ENCODE measurements at places on chromosomes 12 and 14.

DNA sequence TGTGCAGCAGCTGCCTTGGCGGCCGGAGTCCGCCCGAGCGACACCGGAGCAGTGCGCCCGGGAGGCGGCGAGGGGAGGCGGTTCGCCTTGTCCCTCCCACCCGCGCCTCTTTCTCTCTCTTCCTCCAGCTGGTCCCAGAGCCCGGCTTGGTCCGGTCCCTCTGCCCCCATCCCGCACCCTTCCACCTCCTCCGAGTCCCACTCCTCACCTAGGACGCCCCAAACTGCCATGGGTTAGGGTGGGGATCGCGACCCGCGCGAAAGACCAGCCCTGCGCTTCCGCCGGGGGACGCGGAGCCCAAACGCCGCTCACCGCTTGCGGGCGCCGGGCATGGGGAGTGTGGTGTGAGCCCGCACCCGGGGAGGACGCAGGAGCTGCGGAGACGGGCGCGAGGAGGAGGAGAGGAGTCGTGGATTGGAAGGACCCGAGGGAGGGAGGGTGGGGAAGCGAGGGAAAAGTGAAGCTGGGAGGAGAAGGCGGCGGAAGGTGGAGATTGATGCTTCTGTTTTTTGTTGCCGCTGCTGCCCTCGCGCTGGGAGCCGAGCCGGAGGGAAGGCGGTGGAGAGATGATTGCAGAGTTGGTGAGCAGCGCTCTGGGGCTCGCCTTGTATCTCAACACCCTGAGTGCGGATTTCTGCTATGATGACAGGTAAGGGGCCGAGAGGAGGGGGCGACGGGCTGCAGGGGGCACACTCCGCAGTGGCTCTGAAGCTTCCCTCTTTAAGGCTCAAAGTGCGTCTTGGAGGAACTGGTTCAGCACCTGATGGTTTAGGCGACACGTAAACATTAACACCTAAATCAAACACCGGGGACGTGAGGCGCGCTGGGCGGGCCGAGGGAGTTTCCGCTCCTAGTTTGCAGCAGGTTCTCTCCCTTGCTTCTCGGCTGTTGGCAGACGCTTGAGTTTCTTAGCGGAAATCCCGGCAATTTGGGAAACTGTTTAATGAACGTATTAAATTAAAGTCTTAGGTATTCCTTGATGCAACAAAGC is 610 bp downstream of the TMTC2 start:
- peak; percentile 46 for DNase-seq

DNA sequence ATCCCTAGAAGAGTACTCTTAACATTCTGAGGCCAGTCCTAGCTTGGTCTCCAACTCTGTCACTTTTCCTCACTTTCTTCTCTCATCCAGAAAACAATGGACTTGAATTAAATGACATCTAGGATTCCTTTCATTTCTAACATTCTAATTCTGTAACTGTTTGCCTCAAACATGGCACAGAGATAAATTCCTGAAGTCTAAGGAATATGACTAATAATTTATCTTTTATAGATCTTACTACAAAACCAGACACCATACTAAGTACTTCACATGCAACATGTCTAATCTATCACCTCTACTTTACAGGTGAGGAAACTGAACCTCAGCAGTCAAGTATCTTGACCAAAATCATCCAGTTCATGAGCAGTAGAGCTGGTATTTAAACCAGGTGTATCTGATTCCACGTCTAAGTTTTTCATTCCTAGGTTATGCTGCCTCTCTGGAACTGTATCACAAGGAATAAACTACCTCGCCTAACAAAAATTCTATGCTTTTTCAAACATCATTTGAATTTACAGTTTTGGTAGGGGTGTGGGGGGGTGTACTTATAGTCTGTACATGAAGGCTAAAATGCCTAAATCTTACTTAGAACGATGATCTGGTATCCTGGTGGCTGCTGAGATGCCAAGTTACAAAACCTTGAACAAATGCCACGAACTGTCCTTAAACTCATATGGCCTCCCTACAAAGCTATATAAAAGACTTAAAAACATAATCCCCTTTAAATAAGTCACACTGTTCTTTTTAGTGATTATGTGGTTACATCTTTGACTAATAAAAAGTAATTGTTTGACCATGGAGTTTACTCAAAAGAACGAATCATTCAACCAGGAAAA is 41.6 kb downstream of the ATXN2 start:
- DNase-seq: no peak

DNA sequence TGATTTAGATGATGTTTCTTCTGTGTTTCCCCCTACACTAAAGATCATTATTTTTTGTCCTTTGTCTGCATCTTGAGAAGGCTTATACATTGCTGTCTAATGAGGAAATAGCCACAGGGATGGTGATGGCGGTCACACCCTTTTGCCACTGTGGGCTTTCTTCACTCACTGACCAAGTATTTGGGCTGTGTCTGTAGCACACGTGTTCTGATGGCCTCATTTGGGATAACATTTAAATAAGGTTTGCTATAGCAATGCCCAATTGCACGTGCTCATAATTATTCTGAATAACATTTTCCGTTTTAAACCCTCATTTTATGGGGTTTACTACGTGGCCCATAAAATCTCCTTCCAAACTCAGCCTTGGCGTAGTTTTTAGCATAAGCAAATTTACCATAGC is 230.3 kb upstream of the PRICKLE1 start:
- DNase-seq: no peak

GRCh38 chr12:108939594-108939993 is 59.7 kb downstream of the DAO start:
- no peak for DNase-seq

DNA sequence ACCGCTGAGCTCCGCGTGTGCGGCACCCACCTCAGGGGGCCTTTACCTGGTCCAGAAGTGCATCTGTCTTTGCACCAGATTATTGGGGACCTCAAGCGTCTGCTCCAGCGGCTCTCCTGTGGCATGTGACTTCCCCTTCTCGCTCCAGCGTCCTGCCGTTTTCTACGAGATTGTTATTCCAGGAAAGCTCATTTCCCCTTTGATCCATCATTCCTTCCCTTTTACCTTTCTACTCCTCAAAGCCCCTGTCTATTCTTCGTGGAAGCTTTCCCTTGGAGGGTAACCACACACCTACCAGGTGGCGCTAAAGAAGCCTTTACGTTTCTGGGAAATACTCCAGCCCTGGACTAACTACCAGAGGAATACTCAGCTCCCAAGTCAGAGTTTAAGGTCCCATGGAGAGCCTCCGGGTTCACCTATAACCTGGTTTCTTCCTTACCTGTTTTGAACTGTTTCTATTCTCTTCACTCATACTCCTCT is 1.5 kb downstream of the FKBP4 start:
- DNase-seq: no peak

DNA sequence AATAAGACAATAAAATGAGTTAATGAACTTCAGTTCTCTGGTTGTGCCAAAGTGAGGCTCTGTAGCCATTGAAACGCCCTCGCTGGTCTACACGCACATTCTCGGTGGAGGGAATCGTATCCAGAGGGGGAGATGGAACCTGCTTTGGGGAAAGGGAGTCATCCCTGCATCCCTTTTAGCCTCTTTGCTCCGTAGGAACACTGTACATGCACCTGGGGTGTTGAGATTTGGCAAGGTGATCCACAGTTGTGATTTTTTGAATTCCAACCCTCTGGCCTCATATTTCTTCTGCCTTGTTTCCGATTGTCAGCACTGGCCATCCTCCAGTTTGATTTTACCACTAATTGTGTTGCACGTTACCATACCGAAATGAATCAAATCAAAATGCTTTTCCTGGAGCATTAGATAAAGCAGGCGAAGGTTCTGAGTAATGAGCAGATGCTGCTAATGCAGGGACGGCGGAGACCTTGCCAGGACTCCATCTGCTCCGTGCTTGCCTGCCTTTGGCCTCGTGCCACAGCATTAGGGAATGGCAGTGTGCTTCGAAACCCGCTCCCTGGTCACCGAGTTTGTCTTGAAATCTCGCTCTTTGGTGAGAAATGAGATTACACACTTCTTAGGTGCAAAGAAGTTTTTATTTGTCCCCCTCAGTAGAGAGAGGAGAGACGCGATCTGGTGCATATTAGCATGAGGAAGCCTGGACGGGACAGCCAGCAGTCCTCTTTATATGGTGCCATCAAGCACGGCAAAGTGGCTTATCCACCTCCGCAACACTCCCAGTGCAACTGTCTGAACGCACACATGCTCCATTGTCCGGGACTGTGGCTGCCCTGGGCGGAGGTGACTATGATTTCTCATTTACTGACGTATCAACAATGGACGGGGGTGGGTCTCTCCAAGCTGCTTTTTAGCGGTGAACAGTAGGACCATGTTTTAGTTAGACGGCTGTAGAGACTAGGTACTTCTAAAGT is 59.1 kb downstream of the FBXW8 start:
- peak; percentile 53 for DNase-seq

DNA sequence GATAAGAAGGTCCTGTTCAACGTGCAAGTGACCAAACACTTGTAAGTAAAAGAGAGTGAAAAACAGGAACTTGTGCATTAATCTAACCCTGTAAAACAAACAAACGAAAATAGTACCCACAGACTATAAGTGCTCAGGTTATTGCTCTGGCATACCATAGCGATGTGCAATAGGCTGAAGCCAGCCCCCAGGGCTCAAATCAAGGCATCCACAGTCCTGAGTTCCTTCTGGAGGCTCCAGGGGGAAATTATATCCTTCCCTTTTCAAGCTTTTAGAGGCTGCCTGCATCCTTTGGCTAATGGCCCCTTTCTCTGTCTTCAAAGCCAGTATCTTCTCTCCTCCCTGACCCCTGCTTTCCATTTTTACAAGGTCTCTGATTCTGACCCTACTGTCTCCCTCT is 8.1 kb upstream of the CMAS start:
- no peak for DNase-seq

DNA sequence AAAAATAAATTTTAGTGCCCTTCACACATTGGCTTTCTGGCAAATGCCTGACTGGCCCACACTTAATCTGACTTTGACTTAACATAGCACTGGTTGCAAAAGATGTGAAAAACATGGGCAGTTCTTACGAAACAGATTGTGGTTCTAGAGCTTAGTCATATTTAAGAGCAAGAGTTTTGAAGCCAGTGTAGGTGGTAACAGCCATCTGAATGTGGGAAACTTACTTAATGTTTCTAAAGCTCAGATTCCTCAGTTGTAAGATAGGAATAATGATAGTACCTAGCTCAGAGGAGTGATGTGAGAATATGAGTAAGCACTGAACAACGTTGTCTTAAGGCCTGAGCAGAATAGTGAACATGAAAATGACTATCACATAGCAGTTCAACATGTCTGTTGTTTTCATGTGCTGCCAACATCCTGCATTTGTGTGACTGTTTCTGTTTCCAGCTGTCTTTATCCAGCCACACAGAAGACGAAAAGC is 262.7 kb downstream of the SYT1 start:
- no peak for DNase-seq

DNA sequence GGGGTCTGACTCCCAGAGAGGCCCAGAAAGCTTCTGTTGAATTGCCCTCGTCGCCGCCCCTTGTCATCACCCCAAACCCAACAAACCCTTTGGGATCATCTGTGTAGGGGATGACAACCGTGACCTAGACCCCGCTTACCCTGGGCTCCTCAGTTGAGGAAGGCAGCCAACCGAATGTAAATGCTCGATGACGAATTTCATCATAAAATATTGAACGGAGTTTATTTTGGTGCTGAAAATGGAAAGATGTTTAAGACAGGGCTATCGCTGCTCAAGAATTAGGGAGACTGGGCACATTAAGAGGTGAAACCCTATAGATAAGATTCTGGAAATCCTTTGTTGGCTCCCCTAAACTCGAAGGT is 512 bp downstream of the ACTR10 start:
- no peak for DNase-seq

DNA sequence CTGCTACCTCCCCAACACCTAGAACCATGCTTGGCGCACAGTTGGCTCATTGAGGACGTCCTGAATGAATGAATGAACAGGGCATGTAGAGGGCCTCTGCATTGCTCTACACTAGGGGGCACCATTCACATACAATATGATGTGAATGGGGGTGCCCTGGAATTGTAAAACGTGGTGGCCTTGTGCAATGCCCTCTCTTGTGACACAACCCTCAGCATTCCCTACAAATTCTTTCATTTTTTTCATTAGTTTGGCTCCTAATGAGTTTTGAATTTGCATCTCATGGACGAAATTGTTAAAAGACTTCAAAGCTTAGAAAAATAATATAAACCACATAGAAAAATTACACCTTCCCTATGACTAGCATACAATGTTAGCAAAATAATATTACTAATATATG is 2.3 kb upstream of the DIO2 start:
- no peak for DNase-seq

DNA sequence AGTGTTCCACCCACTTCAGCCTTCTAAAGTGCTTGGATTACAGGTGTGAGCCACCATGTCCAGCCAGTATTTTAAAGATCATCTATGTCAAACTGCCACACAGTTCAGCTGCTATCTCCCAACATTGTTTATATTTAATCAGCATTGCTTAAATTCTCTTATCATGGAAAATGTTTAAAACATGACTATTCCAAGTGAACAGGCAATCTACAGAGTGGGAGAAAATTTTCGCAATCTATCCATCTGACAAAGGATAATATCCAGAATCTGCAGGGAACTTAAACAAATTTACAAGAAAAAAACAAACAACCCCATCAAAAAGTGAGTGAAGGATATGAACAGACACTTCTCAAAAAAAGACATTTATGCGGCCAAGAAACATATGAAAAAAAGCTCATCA is 69.4 kb upstream of the NAV3 start:
- no peak for DNase-seq

- DNase-seq: no peak
These were observed 41.4 kb downstream of the TPCN1 start for GRCh38 chr12:113262710-113263109.

GRCh38 chr12:91383099-91383498 is 200.5 kb upstream of the DCN start:
- no peak for DNase-seq

DNA sequence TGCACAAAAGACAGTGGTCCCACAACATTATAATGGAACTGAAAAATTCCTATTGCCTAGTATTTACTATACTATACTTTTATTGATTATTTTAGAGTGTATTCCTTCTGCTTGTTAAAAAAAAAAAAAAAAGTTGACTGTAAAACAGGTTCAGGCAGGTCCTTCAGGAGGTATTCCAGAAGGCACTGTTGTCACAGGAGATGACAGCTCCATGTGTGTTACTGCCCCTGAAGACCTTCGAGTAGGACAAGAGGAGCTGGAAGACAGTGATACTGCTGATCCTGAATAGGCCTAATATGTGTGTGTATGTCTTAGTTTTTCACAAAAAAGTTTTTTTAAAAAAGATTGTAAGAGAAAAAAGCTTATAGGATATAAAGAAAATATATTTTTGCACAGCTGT is 12.3 kb downstream of the UBE2N start:
- DNase-seq: no peak
